ENCODE measurements at places on chromosomes 4 and X. TPM values are rescaled to one million over a fixed set of nuclear protein-coding genes. Genes with fewer than 3 reads are reported as not detected.

The ARX gene
- total RNA-seq = not detected

DNA sequence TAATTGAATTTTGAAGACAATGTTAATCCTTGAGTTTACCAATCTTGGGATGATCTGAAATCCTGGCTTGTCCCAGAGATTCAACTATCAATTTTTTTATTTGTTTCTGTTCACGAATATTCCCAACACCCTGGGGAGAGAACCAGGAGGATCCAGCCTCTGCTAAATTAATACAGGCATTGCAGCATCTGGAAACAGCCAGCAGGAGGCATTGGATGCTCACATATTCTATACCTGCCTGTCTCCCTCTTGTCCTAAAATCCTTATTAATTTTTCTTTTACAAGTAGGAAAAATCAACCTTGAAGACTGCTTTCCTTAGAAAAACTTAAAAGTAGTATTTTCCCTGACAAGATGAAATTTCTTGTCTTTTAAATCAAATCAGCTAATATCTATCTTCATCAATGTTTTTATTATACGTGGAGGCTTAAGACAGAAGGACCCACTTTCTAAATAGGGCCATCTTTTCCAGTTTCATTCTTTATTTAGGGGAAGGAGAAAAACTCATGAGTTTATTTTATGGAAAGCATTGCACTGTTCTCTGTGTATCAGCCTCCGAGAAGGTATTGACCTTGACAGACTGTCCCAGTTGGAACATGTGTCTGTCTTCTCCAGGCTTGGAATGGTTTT, 102.4 kb downstream of the CLNK start:
- peak; percentile 55 for DNase-seq

The GAGE13 gene
- total RNA-seq = not detected

GRCh38 chrX:45632506-45632905, 431.8 kb upstream of the DIPK2B start:
- DNase-seq = no peak

DNA sequence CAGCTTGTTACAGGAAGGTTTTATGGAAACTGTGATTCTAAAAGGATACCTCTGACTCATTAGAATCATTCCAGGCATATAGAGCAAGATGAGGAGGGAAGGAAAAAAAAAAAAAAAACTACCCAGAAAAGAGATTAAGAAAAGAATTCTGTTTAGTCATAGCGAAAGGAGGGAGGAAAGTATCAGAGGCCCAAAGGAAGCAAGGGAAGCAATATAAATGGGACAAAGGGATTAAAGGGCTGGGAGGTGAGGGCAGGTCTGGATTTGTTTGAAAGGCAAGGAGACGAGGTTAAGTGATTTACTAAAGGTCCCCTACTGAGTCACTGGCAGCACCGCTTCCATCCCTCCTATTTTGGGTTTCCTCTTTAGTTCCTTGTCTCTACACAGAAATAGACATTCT, 88.6 kb upstream of the IL1RAPL1 start:
- no peak for DNase-seq

DNA sequence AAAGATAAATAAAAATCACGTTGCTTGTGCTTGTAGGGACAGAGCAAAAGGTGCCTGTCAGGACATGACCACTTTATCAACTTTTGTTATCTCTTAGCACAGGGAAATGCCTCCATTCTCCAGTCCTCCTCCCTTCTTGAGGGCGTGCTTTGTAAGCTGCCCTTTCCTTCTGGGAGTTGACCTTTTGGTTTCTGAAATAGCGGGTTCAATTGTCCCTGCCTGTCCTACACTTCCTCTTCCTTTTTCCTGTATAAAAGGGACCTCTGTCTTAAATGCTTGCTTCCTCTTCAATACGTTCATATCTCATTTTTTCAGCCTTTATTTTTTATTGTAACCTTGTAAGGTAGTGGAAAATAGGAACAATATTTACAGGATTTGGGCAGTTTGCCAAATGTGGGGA, 153.5 kb downstream of the SH3BGRL start:
- DNase-seq = no peak

- no peak for DNase-seq
Measured at GRCh38 chrX:42149765-42150164, 226.4 kb upstream of the CASK start.

DNA sequence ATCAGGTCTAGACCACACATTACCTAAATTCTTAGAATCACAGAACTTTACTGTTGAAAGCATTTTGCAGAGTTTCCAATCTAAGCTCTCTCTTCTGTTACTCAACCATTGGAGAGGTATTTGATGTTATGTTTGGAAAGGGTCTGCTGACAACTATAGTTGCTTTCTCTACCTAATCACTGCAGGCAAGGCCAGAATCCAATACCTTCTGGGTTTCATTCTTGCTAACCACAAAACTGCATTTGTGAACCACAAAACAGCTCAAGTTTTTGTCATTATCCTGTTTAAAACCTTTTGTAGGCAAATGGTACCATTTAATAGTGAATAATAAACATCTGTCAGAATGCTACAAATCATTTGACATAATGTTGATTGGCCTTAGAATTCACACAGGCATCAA, 380.1 kb downstream of the GASK1B start:
- no peak for DNase-seq
